ENCODE measurements at places on chromosomes 7 and 10. TPM values are rescaled to one million over a fixed set of nuclear protein-coding genes. Genes with fewer than 3 reads are reported as not detected.

Gene SPAG6
- total RNA-seq = not detected

Gene GBF1
- 41.4 TPM for total RNA-seq

Gene ZNF786
- 2.3 TPM for total RNA-seq

Gene CDH23
- total RNA-seq = 3.7 TPM

Gene MUC3A
- total RNA-seq = 0.30 TPM

Gene RET
- total RNA-seq = 6.6 TPM

Gene MPP7
- 14.0 TPM for total RNA-seq

Gene HYAL4
- not detected for total RNA-seq

Gene LRRC17
- total RNA-seq = 1.0 TPM

Gene AKR1C8
- total RNA-seq = not detected

Gene TAS2R5
- 0.27 TPM for total RNA-seq

Gene CALML3
- not detected for total RNA-seq

Gene ZNF117
- 2.3 TPM for total RNA-seq

Gene HECW1
- not detected for total RNA-seq

Gene COL28A1
- total RNA-seq = 6.7 TPM

Gene EVX1
- not detected for total RNA-seq

Gene PRSS2
- total RNA-seq = not detected

Gene PVRIG
- not detected for total RNA-seq

Gene TMEM270
- not detected for total RNA-seq

Gene CTNNA3
- total RNA-seq = 129 TPM

Gene CCDC146
- 13.5 TPM for total RNA-seq

Gene PGAM1
- total RNA-seq = 187 TPM

Gene BMPER
- total RNA-seq = 2.3 TPM

Gene AOAH
- 2.7 TPM for total RNA-seq

Gene HOXA3
- 0.35 TPM for total RNA-seq

Gene UPK3BL2
- total RNA-seq = 4.4 TPM

Gene ANXA8
- 0.24 TPM for total RNA-seq

Gene KIAA1217
- 38.2 TPM for total RNA-seq

Gene SPDYE5
- not detected for total RNA-seq

Gene FEZF1
- not detected for total RNA-seq

Gene SLC39A12
- total RNA-seq = not detected

Gene SFTPA1
- 0.22 TPM for total RNA-seq

Gene ATAD1
- total RNA-seq = 96.7 TPM

Gene TFEC
- total RNA-seq = 1.2 TPM

Gene OR6B1
- not detected for total RNA-seq

Gene MYH16
- total RNA-seq = not detected

Gene LHFPL3
- total RNA-seq = not detected

Gene CASTOR2
- total RNA-seq = 36.2 TPM

Gene ELFN1
- total RNA-seq = 10.8 TPM

Gene CCDC3
- total RNA-seq = 3.7 TPM

Gene POU6F2
- total RNA-seq = not detected

Gene CTAGE8
- 0.32 TPM for total RNA-seq

Gene PDZD7
- 0.38 TPM for total RNA-seq

Gene BAMBI
- total RNA-seq = 13.2 TPM

Gene FAM25C
- total RNA-seq = not detected

Gene VWA2
- total RNA-seq = 0.08 TPM

Gene EFCAB10
- total RNA-seq = not detected

Gene SH2D4B
- total RNA-seq = not detected

Gene PIK3CG
- total RNA-seq = 1.6 TPM

Gene SOSTDC1
- 0.67 TPM for total RNA-seq
